ENCODE measurements at places on chromosomes 16 and 17.

DNA sequence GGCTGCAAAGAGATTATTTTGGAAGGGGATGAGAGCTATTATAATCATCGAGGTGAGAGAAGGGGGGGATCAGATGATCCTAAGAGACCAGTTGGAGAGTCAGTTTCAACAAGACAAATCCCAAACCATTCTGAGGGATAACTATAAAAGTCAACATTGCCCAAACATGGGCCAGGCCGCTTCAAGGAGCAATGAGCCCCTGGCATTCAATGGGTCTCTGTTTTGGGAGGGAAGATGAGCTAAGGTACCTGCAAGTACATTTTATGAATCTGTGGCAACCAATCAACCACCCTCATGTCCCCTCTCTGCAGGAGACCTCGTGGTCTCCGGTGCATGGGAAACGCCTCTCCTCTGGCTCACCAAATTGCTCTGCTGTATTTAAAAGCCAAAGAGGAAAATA is 209.9 kb upstream of the C16orf82 start:
- DNase-seq = no peak

GRCh38 chr16:49505556-49505955 is 132.0 kb downstream of the C16orf78 start:
- no peak for DNase-seq

DNA sequence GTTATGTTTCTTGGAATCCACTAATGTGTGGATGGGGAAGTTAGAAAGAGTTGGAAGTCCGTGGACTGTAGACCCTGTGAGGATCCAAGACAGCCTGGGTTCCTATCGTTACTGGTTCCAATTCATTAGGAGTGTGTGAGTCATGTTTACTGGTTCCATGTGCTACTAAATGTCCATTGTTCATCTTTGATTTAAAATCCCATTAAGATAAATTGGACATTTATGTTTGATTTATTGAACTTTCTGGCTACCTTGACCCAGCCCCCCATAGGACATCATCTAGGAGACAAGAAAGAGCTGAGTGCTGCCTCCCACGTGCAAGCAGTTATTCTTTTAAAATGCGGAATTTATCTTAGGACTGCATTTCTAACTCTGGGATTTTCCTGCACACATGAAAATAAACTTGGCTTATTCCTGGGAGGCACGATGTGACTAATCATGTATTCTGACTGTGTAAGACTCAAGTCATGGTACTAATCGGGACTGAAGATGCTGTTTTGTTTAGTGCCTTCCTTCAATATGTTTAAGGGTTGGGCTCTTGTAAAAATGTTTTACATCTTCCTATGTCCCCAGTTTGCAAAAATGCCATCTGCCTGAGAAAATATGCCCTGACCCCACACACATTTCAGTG is 53.4 kb downstream of the RGS9 start:
- no peak for DNase-seq

GRCh38 chr17:600576-601243 is 113.9 kb downstream of the VPS53 start:
- DNase-seq = no peak

Data from C1 segment of cervical spinal cord (tissue), 14 donors.